Esophagus mucosa (tissue), 1 donor: ENCODE measurements at places on chromosomes 13 and 19.

GRCh38 chr13:41905600-41906254 lies 55.2 kb downstream of the VWA8 start:
- ATAC-seq: peak; percentile 86

- ATAC-seq: no peak
These were observed 173.9 kb downstream of the FOXO1 start for GRCh38 chr13:40492511-40492910.

- ATAC-seq: no peak
These were observed 612.5 kb upstream of the PRR20A start for GRCh38 chr13:56528040-56528790.

DNA sequence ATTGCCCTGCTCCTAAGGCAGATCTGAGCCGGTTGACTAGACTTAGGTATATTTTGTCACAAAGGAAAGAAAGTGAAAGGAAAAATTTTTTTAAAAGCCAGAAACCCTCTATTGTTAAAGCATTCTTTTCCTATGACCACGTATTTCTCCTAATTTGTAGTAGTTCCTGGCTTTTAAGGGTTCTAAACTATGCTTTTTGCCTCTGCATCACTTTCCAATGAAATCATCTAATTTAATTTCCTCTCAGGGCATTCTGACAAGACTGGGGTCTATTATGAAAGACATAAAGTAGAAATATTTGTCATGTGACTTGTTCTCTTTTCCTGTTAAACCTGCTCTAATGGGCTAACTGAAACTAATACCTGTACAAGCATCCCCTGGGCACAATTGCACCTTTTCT lies 233.0 kb upstream of the PRR20A start:
- no peak for ATAC-seq

- no peak for ATAC-seq
These were observed 56.4 kb upstream of the NPAS1 start for GRCh38 chr19:46963093-46963734.

- ATAC-seq: peak; percentile 50
These were observed 1.8 kb downstream of the ZNF114 start for GRCh38 chr19:48271531-48272151.

DNA sequence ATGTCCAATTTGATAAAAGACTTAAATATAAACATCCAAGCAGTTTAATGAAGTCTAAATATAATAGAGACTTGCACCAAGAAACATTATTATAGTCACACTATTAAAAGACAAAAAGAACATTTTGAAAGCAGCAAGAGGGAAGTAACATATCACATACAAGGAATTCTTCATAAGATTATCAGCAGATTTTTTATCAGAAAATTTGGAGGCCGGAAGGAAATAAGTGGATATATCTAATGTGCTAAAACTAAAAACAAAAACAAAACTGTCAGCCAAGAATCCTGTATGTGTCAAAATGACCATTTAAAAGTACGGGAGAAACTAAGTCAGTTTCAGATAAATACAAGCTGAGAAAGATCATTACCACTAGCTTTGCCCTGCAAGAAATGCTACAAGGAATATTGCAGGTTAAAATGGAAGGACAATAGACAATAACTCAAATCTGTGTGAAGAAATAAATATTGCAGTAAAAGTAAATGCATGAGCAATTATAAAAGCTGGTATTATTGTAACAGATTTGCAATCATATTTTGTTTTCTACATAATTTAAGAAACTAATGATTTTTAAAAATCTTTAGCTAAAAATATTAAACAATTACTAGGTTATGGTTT lies 1665.9 kb upstream of the PCDH20 start:
- no peak for ATAC-seq

DNA sequence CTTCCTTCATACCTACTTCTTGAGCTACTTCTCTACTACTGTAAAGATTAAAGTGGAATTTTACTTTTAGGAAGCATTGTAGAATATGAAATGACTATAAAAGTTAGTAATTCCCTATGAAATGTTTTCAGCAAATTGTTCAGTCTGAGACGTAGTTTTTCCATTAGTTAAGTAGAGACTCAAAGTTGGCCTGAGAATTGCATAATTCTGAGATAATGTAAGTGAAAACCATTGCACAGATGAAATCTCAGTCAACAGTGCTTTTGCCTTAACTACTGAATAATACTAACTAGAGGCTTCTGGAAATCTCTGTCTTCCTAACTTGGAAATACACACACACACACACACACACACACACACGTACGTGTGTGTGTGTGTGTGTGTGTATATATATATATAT lies 125.9 kb downstream of the FGF14 start:
- no peak for ATAC-seq

GRCh38 chr19:8206147-8207087 lies 2.8 kb upstream of the CERS4 start:
- ATAC-seq: no peak
